ENCODE measurements at places on chromosomes 7 and 10.

DNA sequence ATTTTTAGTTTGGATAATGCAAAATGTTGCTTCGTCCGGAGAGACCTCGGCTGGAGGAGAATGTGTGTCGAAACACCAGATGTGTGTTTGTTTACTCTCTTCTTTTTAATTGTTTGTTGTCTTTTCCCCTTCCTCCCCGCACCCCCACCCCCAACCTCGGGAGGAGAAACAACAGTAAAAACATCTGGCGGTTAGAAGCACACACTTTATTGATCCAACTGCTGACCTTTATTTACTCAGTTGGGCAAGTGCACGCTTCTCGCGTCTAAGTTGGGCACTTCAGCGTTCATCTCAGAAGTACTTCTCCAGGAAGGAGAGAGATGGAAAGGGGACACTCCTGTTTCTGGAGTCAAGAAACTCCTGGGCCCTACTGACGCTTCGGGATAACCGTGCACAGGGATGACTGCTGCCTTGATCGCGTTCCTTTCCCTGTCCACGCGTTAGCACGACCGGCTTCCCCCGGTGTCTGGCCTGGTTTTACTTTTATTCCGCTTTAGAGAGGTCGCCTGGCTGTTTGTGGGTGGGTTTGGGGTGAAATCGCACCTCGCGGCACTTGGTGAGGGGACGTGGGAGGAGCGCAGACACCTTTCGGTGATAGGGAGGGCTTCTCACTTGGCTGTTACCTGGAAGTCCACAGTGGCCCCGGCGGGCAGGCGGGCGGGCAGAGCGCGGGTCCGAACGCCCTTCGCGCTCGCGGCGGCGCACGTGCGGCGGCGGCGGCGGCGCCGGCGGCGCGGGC is 168.3 kb upstream of the PPP1R3A start:
- no peak for DNase-seq

DNA sequence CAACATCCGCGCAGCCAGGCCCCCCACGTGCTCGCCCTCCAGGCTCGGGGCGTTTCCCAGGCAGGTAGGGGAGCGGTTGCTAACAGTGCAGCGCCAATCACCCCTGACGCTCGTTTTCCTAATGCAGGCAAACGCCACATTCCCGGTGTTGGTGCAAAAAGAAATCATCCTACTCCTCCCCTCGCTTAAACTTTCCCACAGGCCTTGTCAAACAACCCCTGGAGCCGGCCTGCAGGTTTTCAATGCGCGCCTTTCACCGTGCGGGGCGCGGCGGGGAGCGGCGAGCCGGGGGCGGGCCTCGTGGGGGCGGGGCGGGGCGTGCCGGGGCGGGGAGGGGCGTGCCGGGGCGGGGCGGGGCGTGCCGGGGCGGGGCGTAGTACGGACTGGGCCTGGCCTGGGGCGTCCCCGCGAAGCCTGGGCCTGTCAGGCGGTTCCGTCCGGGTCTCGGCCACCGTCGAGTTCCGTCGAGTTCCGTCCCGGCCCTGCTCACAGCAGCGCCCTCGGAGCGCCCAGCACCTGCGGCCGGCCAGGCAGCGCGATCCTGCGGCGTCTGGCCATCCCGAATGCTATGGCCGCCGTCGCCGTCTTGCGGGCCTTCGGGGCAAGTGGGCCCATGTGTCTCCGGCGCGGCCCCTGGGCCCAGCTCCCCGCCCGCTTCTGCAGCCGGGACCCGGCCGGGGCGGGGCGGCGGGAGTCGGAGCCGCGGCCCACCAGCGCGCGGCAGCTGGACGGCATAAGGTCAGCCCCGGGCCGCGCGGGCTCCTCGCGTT is at the start of gene ECHDC3:
ECHDC3 (plus strand) TSS at position 374 of the 770 bp plus-strand sequence; CDS start at position 569, 195 bp downstream.
- DNase-seq = peak; percentile 56

DNA sequence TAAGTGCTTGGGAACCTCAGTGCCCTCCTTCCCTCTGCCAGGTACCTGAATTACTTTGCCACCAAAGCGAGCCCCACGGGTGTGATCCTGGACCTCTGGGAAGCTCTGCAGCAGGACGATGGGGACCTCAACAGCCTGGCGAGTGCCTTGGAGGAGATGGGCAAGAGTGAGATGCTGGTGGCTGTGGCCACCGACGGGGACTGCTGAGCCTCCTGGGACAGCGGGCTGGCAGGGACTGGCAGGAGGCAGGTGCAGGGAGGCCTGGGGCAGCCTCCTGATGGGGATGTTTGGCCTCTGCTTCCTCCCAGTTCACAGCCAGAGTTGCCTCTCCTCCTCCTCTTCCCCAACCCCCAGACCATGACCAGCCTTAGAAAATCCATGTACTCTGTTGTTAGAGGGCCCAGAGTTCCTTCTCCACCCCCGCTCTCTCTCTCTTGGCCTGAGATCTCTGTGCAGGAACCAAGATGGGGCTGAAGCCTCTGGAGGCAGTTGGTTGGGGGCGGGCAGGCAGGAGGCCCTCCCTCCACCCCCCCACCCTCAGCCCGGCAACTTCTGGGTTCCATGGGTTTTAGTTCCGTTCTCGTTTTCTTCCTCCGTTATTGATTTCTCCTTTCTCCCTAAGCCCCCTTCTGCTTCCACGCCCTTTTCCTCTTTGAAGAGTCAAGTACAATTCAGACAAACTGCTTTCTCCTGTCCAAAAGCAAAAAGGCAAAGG is 19.8 kb upstream of the SLC29A3 start:
- DNase-seq = no peak

- DNase-seq = no peak
Measured at GRCh38 chr10:20313665-20314064, 497.4 kb downstream of the PLXDC2 start.
